ENCODE measurements at places on chromosomes 16 and 17. TPM values are rescaled to one million over a fixed set of nuclear protein-coding genes. Genes with fewer than 3 reads are reported as not detected.

GRCh38 chr16:15799851-15800495 lies 56.9 kb downstream of the MYH11 start:
- no peak for DNase-seq

ZDHHC1 gene
- not detected for total RNA-seq

DNA sequence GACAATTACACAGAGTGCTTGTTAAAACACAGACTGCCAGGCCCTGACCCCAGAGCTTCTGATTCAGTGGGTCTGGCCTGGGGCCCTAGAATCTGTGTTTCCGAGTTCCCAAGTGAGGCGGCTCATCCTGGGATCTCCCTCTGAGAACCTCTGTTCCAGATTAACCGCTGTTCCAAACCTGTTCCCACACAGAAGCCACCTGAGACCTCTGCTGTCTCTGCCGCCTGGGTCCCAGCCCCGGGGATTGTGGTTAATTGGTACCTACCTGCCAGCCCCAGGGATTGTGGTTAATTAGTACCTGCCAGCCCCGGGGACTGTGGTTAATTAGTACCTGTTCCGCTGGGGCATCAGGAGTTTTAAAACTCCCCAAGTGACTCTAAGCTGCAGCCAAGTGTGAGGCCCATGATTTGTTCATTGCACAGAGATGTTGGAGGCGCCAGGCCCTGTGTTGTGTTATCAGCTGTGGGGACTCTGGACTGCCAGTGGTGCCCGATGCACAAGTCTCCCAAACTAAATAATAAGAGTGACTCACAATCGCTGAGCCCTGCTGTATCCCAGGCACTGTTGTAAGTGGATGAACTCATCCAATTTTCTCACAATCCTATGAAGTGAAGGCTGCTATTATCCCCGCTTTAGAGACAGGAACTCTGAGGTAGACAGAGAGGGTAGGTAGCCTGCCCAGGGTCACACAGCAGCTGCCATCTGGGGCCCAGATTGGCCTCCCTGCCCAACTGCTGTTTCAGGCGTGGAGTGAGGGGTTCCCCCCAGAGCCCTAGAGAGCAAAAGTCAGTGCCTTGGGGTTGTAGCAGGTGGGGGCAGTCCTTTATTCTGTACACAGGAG lies 219.7 kb downstream of the IRF8 start:
- DNase-seq, result no peak

CD300LF gene
- not detected for total RNA-seq

- DNase-seq, result no peak
Observed at GRCh38 chr16:83482545-83483162, 325.1 kb upstream of the HSBP1 start.

RASL10B gene
- total RNA-seq, result not detected

GRCh38 chr16:53958341-53958880 lies 254.5 kb downstream of the FTO start:
- DNase-seq, result no peak

NOD2 gene
- 6.2 TPM for total RNA-seq

GRCh38 chr17:50316016-50316587 lies 29.8 kb upstream of the XYLT2 start:
- no peak for DNase-seq

All from stomach (tissue), 19 donors.